ENCODE measurements at places on chromosomes 4 and X.

GRCh38 chr4:84870398-84871163, 95.9 kb downstream of the WDFY3 start:
- DNase-seq: no peak

- peak; percentile 38 for DNase-seq
Observed at GRCh38 chr4:40409835-40410234, 74.7 kb downstream of the CHRNA9 start.

- DNase-seq: no peak
Observed at GRCh38 chr4:162241857-162242256, 78.1 kb upstream of the FSTL5 start.

GRCh38 chrX:39542316-39542715, 555.4 kb downstream of the BCOR start:
- no peak for DNase-seq

GRCh38 chrX:39642071-39642470, 455.7 kb downstream of the BCOR start:
- no peak for DNase-seq

- no peak for DNase-seq
Observed at GRCh38 chrX:123468481-123468880, 264.4 kb downstream of the THOC2 start.

- DNase-seq: peak; percentile 63
Observed at GRCh38 chrX:53440621-53441517, 6.7 kb upstream of the HSD17B10 start.

DNA sequence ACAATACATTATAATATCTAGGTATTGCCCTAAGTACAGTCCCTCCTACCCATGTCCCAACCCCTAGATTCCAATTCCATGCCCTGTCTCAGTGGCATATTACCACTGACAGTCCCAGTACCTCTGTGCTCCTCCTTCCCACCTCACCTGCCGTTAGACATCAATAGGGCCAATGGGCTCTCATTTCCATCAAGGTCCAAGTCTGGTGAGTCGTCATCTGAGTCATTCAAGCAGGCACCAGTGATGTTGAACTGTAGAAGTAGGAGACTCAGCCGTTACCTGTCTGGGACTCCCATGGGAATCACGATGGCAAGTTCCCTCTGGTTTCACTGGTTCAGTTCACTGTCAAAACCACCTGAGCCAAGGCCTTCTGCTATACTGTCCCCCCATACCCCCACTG, 51.7 kb downstream of the PHF8 start:
- no peak for DNase-seq

- no peak for DNase-seq
Observed at GRCh38 chr4:176844448-176844847, 51.7 kb upstream of the VEGFC start.

DNA sequence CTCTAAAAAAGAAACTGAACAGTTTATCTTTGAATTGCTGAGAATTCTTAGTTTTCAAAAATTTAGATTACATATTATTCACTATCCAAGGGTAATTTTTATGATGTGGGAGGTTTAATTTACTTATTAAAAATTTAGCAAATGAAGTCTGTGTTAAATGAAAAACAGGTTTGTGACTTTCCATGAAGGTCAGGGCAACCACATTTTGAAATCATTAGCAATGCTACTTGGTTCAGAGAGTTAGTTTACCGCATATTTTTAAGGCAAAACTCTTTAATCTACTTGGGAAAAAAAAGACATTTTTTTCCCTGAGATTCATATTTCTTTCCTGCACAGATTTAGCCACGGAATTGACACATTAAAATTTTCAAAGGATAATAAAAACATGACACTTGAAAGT, 37.3 kb upstream of the PRSS12 start:
- DNase-seq: peak; percentile 51

DNA sequence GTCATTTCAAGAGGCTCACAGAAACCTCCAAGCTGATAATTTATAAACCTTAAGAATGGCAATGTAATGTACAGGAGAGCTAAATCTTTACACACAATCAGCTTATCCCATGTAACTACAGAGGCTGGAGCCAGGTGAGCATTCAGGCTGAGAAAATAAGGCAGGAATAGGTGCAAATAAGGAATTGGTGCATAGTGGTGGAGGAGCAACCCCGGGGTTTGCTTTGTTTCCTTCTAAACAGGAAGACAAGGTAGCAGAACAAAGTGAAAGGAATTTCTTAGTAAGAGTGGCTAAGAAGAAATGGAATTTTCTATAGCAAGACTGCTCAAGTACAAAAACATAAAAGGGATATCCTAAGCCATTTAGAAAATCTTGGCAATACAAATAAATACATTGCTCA, 82.4 kb downstream of the NR3C2 start:
- no peak for DNase-seq

DNA sequence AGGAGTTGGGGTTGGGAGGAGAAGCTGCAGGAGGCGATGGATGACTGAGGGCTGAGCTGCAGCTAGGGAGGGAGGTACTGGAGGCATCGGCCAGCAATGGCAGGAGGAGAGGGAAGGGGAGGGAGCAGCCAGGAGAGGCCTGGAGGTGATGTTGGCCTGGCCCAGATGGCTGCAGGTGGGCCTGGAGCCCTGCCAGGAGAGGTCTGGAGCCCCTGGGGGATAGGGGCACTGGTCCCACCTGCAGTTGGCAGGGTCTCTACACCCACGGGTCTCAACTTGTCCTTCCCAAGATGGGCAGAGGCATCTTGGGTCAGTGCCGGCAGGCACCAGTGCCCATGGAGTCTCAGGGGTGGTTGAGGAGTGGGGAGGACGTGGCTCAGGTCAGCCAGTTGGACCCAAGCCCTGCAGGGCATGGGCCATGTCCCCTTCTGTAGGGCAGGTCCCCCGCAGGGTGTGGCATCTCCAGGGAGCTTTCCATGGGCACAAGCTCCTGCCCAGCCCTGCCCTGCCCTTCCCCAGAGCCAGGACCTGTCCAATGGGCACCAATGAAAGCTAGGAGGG, 2.7 kb upstream of the MXD4 start:
- no peak for DNase-seq

DNA sequence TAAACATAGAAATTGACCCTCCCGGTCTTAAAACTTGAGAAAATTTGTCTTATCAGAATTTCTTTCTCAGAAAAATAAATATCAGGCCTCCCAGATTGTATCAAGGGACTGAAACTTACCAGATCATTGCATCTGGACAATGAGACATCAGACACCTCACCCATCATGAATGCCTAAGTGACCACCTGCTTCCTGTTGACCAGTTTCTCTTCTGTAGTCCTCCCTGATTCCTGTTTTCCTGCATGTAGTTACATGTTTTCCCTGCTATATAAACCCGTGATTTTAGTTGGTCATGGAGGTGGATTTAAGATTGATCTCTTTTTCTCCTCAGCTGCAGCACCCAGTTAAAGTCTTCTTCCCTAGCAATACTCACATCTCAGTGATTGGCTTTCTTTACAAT, 548.1 kb downstream of the PPP4R3C start:
- no peak for DNase-seq

GRCh38 chr4:3332498-3332897, 39.7 kb downstream of the RGS12 start:
- DNase-seq: no peak

GRCh38 chr4:152572417-152573086, 36.7 kb upstream of the FBXW7 start:
- no peak for DNase-seq

DNA sequence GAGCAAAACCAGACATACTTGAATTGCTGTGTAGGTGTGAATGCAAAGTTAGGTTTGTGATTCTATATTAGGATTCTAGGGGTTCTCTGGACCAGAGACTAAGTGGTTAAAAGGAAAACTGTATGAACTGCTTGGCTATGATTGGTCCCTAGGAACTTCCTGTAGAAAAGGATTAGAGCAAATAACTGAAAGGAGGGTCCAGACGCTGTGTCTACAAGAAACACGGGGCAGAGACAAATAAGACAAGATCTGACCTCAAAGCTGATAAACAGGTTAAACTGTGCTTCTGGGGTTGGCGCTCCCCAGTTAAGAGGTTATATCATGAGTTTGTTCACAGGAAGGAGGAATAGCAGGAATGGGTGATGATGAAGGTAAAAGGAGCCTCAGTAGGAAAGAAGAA, 183.6 kb downstream of the MGST2 start:
- no peak for DNase-seq

GRCh38 chr4:147984065-147984777, 252.3 kb downstream of the ARHGAP10 start:
- DNase-seq: peak; percentile 30

- peak; percentile 7 for DNase-seq
Observed at GRCh38 chrX:109600237-109600651, 24.7 kb downstream of the KCNE5 start.

- DNase-seq: no peak
Observed at GRCh38 chrX:77953302-77953701, 16.1 kb downstream of the PGAM4 start.

DNA sequence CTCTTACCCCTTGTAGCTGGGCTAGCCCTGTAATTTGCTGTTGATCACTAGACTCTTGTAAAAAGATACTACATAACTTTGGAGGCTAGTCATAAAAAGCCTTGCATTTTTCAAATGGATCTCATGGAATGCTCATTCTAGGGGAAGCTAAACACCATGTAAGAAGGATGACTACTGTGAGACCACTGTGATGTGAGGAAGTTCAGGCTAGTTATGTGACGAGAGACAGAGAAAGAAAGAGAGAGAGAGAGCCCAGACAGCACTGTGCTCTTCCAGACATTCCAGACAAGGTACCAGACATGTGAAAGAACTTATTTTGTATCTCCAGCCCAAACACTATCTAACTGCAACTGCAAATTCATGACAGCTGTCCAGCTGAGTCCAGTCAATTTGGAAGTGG, 404.6 kb upstream of the PITX2 start:
- no peak for DNase-seq

GRCh38 chr4:183504930-183505610, at the start of gene ING2:
Gene ING2 (plus strand): TSS chr4:183505058. CDS start chr4:183505196, 138 bp downstream.
- DNase-seq: no peak

DNA sequence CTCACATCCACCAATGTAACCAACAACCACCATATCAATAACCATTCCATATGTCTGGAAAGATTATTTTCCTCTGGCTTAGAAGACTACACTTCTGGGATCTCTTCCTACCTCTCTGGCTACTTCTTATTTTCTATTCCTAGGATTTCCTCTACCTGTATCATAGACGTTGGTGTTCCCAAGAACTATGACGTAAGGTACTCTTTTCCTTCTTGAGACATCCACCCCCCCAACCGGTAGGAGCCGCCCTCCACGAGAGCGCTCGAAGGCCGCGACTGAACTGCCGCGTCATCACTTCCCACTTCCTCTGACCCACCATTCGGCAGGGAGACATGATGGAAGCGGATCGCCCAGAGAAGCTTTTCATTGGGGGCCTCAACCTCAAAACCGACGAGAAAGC, at the start of gene RBMXL3:
RBMXL3 (plus strand) TSS at position 301 of the 400 bp plus-strand sequence; CDS start at position 333, 32 bp downstream.
- no peak for DNase-seq

GRCh38 chr4:99156992-99157391, 12.9 kb upstream of the ADH4 start:
- DNase-seq: no peak

- DNase-seq: no peak
Observed at GRCh38 chr4:56976283-56976836, 1.0 kb downstream of the NOA1 start.

DNA sequence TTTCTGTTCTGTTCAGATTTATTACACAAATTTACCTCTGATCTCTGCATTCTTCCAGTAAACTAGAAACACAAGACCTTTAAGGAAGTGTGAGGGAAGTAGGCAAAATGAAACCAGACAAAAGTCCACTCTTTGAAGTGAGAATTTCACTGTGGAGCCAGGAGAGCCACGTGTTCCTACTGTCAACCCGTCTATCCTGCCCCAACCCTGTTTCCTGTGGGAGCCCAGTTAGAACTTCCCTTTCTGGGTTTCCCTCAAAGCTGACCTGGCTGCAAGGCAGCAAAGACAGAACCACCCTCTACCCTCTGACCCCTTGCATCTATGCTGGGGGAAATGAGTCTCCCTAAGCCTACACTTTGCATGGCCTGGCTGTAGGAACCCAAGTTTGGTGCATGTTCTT, 40.0 kb downstream of the TMEM144 start:
- DNase-seq: no peak

- no peak for DNase-seq
Observed at GRCh38 chr4:89641367-89641687, 195.6 kb downstream of the SNCA start.

GRCh38 chrX:140502491-140503237, 2.2 kb downstream of the SOX3 start:
- no peak for DNase-seq

DNA sequence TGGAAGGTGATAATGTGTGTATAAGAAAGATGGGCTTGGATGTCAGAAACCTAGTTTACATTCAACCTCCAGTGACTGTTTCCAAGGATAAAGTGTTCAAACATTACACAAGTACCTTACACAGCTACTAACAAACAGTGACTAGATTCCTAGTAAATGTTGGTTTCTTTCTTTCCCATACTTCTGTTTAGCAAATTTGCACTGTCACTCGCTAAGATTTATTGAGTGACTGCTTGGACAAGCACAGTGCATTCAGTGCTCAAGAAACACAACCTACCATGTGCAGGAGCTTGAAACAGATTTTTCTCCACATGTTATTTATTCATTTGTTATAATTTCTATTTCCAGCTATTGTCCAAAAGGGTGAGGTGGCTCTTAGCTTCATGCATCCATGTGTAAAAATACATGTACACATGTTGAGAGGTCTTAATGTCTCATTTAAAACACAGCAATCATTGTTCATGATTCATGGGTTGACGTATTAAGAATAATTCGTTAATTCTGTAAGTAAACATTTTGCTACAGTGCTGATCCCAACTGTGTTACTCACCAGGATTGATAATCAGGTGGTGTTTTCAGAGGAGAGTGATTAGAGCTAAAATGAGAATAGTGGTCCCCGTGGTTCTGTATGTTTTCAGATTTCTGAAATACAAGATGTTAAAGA, 153.0 kb downstream of the DCLK2 start:
- DNase-seq: peak; percentile 19

GRCh38 chrX:111071542-111072277, 24.3 kb upstream of the PAK3 start:
- no peak for DNase-seq

DNA sequence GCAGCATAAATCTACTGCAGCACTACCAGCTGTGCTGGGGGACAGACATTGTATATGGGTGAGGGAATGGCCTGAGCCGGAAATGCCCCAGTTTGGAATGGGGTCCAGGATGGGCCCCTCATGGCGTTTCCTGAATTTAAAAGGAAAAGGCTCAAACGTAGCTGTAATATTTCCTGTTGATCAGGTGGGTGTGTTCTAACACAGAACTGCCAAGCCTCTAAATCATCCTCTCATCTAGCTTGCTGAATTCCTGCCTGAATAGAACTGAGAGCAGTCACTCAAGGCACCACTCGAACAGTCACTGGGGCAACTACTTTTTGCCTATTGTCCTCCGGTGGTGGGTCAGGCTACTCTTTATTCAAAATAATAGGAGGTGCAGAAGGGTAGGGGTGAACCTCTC, 28.7 kb downstream of the ADH6 start:
- no peak for DNase-seq

DNA sequence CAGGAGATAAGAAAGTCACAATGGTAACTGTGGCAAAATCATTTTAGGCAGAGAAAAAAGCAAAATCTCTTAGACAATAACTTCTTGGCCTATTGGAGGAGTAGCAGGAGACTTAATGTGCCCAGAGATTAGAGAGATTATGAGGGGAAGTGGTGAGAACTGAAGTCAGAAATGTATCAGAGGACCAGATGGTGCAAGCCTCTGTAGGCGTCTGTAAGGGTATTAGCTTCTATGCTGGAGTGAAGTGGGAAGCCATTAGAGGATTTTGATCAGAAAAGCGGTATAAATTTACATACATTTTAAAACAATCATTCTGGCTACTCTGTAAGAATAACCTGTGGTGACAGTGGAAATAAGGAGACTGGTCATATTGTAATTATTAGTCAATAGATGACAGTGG, 236.7 kb downstream of the FAT4 start:
- no peak for DNase-seq

- DNase-seq: no peak
Observed at GRCh38 chrX:57899064-57899463, 11.2 kb downstream of the ZXDA start.

Measured in fibroblast of gingiva (primary cell).